ENCODE measurements at places on chromosomes 7 and 10. TPM values are rescaled to one million over a fixed set of nuclear protein-coding genes. Genes with fewer than 3 reads are reported as not detected.

Gene CPA5
- not detected for total RNA-seq

Gene RPEL1
- total RNA-seq: not detected

DNA sequence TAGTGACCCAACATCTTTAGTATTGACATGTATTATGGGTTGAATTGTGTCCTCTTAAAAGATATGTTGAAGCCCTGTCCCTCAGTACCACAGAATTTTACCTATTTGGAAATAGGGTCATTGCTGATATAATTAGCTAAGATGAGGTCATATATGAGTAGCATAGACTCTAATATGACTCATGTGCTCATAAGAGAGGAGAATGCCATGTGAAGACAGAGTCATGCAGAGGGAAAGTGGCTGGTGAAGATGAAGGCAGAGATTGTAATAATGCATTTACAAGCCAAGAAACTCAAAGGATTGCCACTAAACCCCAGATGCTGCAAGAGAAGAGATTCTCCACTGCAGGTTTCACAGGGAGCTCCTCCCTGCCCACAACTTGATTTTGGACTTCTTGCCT lies 496.4 kb downstream of the KIF20B start:
- no peak for DNase-seq

Gene PFKP
- 43.9 TPM for total RNA-seq

Gene ADGRA1
- total RNA-seq: not detected

Gene GRID1
- total RNA-seq: not detected

DNA sequence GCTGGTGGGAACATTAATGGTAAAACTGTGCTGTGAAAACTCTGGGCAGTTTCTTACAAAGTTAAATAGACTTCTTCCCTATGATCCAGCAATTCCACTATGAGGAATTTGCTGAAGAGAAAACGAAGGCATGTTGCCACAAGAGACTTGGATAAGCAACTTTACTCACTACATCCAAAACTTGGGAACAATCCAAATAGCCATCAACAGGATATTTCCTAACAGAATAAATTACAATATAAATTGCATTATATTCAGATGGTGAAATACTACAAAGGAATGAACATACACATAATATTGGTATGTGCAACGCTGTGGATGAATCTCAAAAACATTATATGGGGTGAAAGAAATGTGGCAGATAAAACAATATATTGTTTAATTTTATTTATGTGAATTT lies 21.4 kb upstream of the MKI67 start:
- no peak for DNase-seq

DNA sequence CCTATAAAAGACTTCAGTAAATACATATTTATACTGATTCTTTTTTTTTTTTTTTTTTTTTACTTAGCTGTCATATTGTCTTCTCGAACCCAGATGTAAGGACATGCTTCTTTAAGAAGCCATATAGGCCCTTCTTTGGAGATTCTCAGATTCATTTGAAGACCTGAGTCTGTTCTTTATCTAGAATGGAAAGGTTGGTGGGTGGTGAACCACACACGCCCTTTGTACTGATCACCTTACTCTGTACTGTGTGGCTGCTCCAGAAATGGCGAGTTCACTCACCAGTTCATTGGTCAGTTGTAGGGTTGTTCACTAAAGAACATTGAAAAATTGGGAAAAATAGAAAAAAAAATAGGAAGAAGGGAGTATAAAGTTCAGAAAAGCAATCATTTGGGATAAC lies 32.5 kb downstream of the LANCL2 start:
- DNase-seq: no peak

DNA sequence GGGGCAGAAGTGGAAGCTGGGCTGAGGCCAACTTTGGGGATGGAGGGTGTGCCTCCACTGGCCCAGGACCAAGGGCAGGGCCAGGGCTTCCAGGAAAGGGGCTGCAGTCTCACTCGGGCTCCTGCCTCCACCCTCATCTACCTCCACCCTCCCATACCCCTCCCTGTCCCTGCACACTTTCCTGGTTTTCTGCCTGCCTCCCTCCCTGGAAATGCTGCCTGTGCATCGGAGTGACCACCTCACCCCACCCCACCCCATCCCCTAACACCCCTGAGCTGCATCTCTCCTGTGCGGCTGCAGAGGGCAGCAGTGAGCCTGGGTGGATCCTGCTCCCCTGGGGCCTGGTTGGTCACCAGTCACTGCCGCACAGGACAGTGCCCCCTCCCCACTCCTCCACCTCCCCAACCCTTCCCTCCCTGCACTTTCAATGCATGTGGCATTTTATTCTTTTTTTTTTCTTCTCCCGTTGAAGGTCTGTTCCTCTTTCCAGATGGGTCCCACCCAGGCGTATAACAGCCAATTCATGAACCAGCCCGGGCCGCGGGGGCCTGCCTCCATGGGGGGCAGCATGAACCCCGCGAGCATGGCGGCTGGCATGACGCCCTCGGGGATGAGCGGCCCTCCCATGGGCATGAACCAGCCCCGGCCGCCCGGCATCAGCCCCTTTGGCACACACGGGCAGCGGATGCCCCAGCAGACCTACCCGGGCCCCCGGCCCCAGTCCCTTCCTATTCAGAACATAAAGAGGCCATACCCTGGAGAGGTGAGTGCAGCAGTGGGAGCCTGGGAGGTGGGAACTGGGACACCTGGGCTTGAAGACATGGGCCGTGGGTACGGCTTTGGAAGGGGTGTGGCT lies 54.1 kb upstream of the PPIF start:
- peak; percentile 59 for DNase-seq

Gene ARHGEF35
- 1.2 TPM for total RNA-seq

Gene COL28A1
- total RNA-seq: 0.84 TPM

GRCh38 chr10:88063861-88064557 lies 200.6 kb downstream of the PTEN start:
- no peak for DNase-seq

DNA sequence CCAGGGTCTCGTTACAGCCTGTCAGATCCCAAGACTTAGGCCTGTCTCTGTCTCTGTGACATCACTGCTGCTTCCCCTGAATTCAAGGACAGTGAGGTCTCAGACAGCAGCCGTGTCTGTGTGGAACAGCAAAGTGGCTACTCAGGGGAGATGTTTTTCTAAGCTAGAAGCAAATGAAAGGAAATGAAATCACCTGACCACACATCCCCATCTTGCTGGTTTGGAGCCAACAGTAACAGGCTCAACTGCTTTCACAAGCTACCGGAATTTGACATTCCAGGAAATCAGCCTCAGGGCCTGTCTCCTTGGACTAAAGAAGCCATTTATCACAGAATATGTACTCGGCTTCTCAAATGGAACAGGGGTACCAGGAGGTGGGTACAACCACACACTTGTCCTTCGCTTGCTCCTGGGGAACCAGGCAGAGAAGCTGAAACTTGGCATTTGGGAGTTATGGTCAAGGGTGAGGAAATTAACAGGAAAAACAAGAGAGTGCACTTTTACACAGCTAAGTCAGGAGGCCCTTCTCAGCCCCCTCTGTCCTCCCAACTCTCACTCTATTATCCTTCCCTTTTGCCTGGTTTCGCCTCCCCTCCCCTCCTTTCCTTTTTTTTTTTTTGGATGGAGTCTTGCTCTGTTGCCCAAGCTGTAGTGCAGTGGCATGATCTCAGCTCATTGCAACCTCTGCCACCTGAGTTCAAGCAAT lies 73.2 kb downstream of the SPDYE5 start:
- DNase-seq: no peak

DNA sequence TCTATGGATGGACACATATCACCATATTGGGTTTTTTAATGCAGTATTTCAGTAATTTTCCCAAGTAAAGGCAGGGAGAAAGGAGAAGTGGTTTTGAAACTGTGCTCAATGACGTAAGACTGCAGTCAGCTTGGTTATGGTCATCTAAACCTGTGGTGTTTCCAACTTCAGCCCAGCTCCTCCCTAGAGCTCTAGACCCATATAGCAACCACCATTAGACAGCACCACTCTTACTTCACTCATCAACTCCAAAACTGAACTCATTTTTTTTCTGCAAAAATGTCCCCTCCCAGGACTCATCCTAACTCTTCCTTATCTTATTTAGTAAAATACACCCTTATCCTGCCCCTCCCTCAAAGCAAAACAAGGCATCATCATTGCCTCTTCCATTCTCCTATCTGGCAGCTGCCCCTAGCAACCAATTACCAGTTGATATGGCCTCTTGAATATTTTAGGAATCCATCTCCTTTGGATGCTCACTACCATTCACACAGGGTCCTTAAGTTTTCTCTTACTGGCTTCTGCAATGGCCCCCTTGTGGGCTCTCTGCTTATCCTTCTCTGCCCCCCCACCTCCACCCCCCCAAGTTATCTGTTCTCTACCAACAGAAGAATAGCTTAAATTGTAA lies 1.5 kb upstream of the RALA start:
- DNase-seq: peak; percentile 17

Gene SEMA3E
- not detected for total RNA-seq

Gene ZNF316
- total RNA-seq: 49.5 TPM

Gene GIMAP8
- 6.7 TPM for total RNA-seq

- no peak for DNase-seq
Observed at GRCh38 chr7:54823776-54824175, 64.8 kb upstream of the SEC61G start.

Gene CNPY4
- total RNA-seq: 25.8 TPM

Gene BICC1
- 0.14 TPM for total RNA-seq

Gene SMNDC1
- total RNA-seq: 55.3 TPM

Gene PDK4
- total RNA-seq: 0.78 TPM

GRCh38 chr10:101829561-101830315 lies 11.5 kb upstream of the OGA start:
- peak; percentile 82 for DNase-seq

DNA sequence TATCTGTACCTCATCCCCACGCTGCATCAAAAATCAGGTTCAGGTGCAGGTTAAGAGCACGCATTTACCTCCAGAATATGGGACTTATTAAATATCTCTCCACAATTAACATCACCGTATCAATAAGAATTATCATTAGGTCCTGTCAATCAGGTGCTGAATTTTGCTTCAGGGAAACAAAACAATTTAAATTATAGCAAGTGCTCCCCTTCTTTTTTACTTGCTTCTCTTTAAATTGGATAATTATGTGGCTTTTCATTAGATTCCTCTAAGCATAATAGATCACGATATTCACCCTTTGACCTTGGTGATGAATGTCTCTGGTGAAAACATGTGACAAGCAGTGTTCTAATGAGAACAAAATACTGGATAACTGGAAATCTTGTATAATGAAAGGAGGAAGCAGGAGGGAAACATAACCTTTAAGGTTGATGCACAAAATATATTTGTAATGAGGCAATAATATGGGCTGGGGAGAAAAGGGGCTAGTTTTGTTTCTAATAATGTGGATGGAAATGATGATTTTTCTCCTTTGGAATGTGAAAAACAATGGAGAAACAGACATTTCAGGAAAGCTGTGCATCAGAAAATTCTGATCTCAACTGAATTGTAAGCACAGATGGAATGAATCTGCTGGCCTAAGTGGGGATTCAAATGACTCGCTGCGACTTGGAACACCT lies 166.9 kb downstream of the SNX10 start:
- no peak for DNase-seq

- no peak for DNase-seq
Observed at GRCh38 chr10:51170518-51171245, 96.4 kb downstream of the PRKG1 start.

DNA sequence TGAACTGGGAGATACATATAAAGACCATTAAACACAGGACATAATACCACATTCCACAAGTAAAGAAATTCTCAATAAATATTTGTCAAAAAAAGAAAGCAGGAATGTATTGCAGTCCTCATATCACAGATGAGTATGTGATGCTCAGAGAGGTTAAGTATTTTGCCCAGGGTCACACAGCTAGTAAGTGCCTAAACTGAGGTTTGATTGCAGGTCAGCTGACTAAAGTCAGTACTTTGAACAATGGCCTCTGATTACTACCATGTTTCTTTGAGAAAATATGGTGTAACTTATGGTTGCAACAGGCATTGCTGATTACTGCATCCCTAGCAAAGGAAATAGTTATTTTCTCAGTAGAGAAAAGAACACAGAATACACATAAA lies 267.1 kb downstream of the ELMO1 start:
- DNase-seq: no peak

DNA sequence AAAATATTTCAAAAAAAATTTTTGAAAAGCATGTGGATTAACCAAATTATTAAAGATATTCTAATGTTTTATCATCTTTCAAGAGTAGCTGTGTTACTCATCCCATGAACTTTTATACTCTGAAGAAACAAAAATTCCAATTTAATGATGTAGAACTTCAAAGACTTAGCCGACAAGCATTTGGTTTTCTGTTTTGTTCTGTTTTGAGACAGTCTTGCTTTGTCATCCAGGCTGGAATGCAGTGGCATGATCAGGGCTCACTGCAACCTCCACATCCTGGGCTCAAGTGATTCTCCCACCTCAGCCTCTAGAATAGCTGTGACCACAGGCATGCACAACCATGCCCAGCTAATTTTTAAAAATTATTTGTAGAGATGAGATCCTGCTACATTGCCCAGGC lies 17.8 kb upstream of the LCOR start:
- no peak for DNase-seq

Gene NPC1L1
- 0.16 TPM for total RNA-seq

DNA sequence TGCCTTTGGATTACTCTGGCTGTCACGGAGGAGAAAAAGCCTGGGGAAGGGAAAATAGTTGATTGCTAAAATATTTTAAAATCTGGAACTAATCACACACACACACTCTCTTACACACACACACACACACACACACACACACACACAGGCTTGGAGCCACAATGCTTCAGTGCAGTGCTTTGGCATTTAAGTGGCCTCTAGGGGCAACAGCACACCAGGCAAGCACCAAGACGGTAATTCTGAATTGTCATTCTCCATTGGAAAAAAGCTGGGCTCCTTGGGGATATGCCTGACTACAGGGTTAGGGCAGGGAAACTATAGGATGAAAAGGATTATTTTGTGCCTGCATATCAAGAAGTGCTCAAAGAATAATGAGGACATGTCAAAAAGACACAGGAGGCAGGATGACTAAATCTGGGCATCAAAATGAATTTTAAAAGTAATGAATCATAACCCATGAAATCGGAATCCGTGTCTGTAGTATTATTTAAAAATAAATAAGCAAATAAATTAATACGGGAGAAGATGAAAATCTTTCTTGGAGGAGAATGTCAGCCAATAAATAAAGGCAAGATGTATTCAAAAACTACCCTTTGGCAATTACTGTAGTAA lies 30.4 kb upstream of the DDC start:
- DNase-seq: peak; percentile 55

Gene NPSR1
- not detected for total RNA-seq

Gene CUZD1
- total RNA-seq: 0.78 TPM

DNA sequence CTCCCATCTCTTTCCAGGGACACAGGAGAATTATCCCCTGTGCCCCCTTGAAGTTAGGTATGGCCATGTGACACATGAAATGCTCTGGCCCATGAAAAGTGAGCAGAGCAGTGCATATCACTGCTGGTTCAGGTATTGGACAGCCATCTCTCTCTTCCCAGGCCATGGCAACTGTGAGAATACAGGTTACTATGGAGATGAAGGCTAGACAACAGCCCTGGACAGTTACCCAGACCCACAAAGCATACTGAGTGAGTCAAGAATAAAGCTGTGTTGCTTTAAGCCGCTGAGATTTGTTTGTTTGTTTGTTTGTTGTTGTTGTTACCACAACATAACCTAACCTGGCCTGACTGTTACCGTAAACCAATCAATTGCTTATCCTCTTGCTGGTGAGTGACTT lies 722.3 kb downstream of the KCNMA1 start:
- DNase-seq: no peak

GRCh38 chr10:88091490-88092061 lies 228.2 kb downstream of the PTEN start:
- DNase-seq: peak; percentile 85

GRCh38 chr7:156106107-156106426 lies 293.8 kb upstream of the SHH start:
- DNase-seq: no peak

Gene GPRIN2
- total RNA-seq: not detected

Gene GBX1
- total RNA-seq: not detected

Gene ADRB1
- 0.12 TPM for total RNA-seq
